ENCODE measurements at places on chromosomes 2 and 18. TPM values are rescaled to one million over a fixed set of nuclear protein-coding genes. Genes with fewer than 3 reads are reported as not detected.

LDLRAD4 gene
- 2.7 TPM for total RNA-seq

SPHKAP gene
- 0.49 TPM for total RNA-seq

WDR75 gene
- 20.8 TPM for total RNA-seq

GCFC2 gene
- total RNA-seq, result 15.9 TPM

CCDC74A gene
- total RNA-seq, result 5.9 TPM

MOGAT1 gene
- total RNA-seq, result not detected

DNA sequence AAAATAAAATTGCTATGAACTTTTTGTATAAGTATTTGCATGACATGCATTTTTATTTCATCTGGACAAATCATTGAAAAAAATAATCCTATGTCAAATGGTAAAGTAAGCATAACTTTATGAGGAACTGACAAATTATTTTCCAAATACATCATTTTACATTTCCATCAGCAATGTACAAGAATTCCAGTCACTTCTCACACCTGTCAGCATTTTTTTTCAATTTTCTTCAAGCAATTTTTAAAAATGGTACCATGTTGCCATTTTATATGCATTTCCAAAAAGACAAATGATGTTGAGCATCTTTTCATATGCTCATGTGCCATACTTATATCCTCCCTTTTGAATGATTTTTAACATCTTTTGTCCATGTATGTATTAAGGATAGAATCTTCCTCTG is 961.7 kb upstream of the PIK3C3 start:
- DNase-seq, result no peak

DNA sequence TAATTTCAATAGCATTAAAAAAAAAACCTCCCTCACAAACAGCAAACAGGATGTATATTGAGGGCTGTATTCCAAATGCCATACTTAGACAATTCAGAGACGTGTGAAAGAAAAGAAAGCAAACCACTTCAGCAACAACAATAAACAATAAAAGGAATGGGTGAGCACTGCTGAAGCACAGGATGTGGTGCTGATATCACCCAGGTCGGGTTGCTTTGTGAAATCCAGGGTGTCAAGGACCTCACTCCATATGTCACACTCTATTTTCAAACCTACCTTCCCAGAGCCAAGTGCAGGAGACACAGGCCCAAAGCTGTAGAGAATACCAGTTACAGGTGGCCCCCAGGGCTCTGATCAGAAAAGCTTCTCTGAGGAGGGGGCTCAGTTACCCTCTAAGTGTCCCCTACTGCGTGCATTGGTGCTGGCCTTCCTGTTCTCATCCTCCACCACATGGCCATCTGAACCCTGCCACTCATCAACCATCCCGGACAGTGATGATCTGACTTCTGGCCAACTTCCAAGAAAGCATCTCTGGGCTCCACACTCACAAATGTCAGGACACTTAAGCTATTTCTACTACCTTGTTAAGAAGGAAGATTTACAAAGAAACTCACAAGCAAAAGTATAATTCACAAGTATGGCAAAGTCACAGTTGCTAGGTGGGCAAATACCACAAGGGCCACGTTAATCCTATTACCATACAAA is 363.0 kb downstream of the SS18 start:
- no peak for DNase-seq

GRCh38 chr2:46578961-46579360 is 99.6 kb downstream of the TMEM247 start:
- no peak for DNase-seq

DNA sequence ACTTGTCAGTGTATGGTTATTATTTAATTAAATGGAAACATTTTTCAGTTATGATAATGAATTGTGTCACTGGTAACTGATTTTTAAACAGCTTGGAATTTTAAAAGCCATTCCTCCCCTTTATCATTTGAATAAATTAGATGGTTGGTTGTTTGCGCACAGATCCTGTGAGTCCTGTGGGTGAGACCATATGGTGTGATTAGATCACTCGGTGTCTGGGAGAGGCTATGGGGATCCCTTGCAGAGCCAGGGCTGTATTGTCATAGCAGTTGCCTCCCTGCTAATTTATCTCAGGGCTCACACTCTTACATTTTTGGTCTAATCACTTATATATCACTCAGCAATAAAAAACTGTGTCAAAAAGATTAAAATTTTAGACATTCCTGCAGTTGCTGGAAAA is 133.5 kb downstream of the ASXL3 start:
- no peak for DNase-seq

- peak; percentile 40 for DNase-seq
Observed at GRCh38 chr18:59929621-59930295, 30.0 kb downstream of the PMAIP1 start.

DNA sequence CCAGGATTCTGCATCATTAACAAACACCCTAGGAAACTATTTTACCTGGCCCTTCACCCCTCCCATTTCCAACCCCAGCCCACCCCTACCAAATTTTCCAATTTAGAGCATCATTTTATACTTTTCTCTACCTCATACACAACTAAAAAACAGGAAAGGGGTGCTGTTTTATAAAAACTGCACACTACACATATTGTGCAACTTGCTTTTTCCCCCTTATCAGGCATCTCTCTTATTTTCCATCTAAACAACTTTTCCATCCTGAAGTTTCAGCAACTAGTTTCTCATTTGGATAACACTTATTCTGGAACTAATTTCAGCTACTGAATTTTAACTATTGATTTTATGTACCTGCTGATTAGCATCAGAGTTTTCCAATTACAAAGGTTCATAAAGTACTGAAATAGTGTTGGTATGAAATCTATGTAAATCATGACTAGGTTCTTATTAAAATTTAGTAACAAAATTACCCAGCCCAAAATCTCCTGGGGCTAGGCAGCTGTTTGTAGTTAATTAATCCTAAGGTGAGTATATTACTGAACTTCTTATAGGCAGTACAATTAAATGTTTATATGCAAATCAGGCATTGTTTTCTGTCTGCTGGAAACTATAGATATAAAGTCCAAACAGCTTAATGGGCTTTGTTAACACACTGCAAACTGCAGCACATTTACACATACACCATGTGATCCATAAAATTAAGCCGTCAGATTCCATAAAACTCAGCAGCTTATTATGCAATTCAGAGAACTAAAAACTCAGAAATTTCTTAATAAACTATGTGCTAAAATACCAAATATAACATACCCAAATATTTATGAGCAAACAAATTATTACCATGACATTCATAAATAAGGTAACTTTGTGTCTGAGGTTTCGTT is 7.9 kb downstream of the SF3B1 start:
- DNase-seq, result no peak

DNA sequence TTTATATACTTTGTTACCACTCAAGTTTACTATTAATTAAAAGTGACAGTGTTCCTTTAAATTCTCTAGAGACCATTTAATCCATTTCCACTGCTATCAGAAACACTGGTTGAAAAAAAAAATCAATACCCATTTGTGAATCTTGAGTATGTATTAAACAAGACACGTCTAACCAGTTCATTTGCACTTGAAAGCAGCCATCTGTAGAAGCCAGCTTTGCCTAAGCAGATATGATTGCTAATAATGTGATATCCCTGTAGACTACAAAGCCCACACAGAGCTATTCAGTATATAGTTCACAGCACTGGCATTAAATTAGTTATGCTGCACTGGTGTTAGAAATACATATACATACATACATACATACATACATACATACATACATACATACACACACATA is 111.8 kb upstream of the SP3 start:
- DNase-seq, result no peak

DNA sequence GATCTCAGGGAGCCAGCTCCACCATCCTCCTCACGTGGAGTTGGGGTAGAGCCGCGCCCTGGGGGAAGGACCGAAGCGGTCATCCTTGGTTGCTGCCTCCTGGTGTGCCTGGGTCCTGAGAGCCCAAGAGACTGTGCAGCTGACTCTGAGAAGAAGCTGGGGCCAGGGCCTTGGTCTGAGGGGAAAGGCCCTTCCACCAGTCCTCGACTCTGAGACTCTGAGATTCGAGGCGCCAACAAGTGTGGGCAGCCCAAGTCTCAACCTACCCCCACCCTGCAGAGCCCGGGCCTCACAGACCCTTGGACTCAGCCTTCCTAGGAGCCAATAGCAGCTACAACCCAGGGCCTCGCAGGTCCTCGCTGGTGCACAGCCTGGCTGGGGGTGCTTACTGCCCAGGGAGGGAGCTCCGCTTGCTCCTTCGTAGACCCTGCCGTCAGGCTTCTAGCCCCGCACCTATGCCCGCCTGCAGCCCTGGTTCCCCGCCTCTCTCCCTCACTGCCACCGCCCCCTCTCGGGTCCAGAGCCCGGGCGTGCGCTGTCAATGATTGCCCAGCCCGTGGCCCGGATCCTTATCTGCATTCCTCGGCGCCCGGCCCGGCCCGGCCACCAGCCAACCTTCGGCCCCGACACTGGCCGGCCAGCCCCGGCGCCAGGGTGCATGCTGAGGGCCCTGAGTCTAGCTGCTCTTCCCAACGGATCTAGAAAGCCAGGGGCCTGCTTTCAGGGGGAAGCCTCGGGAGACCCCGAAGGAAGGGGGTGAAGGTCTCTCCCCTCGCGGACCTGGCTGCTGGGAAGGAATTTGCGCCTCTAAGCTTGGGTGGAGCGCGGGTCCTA is 2.0 kb downstream of the IHH start:
- peak; percentile 74 for DNase-seq

DNA sequence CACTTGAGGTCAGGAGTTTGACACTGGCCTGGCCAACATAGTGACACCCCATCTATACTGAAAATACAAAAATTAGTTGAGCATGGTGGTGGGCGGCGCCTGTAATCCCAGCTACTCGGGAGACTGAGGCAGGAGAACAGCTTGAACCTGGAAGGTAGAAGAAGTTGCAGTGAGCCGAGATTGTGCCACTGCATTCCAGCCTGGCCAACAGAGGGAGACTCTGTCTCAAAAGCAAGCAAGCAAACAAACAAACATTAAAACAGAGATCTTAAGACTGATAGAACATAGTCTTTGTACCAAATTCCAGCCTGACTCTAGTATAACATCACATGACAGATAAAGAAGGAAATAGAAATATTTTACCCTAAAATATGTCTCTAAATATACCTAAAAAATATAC is 168.1 kb downstream of the PTPRM start:
- no peak for DNase-seq

DNA sequence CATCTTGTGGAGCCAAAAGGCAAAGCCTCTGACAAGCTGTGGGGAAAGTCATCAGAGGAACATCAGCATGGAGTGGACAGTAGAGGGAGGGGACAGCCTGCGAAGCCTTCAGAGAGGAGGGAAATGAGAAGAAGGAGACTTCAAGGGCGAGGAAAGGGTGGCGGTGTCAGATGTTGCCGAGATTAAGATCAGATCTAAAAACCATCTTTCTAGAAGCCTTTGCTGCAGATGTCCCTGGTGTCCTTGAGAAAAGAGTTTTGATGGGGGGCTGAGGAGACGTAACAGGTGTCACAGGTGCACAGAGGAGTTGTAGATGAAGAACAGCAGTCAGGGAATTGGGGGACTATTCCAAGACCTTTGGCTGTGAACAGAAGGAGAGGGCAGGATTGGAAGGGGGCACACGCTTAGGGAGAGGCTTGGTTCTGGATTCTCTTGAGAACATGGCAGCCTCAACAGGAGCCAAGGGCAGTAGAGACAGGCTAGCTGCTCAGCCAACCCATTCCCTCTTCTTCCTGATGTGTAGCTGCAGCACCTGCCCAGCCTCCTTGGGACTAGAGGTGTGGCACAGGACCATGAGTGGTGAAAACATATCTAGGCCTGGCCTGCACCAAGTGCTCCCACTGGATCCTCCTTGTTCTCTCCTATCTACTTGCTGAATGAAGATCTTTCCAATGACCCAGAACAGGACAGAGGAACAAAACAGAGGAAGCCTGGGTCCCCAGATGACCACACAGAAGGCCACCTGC is 22.7 kb upstream of the NCL start:
- peak; percentile 61 for DNase-seq

GRCh38 chr2:33205693-33206434 is 259.1 kb downstream of the LTBP1 start:
- no peak for DNase-seq

GRCh38 chr2:73141896-73142295 is 29.1 kb upstream of the RAB11FIP5 start:
- DNase-seq, result no peak

DNA sequence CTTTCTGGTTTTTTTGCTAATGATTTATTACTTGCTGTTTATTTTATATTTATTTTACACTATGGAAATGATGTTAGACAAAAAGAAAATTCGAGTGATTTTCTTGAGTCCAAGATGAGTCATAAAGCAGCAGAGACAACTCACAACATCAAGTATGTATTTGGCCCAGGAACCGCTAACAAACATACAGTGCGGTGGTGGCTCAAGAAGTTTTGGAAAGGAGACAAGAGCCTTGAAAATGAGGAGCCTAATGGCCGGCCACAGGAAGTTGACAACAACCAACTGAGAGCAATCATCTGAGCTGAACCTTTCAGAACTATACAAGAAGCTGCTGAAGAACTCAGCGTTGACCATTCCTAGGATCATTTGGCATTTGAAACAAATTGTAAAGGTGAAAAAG is 594.1 kb downstream of the SATB2 start:
- DNase-seq, result no peak

DNA sequence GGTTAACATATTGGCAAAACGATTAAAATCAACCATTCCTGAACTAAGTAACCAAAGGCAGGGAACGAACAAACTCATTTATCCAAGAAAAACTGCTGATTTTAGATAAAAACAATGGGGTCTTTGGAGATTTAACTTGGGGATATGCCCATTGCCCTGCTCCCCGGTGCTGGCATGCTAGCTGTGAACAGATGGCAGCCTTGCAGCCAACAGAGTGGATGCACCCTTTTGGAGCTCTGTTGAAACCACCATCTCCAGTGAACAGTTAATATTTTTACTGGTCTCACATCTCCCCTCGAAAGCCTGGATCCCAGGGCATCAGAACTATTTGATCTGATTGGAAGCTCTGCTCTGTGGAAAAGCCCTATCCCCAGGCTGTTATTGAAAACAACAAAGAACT is 303.1 kb downstream of the TGIF1 start:
- DNase-seq, result no peak

DNA sequence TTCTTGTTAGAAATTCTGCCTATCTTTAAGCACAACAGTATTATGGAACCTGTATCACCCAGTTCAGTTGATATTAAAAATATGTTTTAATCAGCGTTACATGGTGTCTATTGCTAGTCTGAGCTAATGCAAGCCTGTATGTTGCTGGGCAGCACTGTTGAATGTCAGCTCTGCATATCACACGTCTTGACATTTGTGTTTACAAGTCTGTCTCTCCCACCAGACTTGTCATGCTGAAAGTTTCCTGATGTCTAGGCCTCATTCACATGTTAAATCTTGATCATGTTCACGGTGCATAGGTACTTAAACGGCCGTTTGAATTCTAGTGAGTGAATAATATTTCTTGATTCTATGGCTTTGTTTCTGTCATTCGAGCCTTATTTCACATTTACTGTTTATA is 385.0 kb downstream of the SOCS6 start:
- DNase-seq, result no peak

DNA sequence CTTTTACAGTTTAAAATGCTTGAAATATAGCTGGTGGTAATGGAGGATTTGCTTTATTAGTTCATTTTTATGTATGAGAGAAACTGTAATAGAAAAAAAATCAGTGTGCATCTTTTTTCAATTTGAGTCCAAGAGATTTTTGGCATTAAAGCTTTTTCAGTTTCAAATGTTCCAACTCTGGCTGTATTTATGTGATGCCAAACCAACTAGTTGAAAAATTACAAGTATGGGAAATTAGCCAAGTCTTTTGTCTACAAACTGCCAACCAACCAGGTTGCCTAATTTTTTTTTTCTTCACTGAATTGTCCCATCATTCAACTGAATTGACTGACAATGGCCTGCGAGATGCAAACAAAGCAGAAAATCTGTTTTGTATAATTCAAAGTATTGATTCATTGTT is 95.7 kb downstream of the ICOS start:
- no peak for DNase-seq

Measured in lower leg skin (tissue), 4 donors.